Activated CD8-positive, alpha-beta memory T cell treated with anti-CD3 and anti-CD28 coated beads, Interleukin-2, amount 10 ng/mL, durations not matched to agents 7 days and 5 days (primary cell): ENCODE measurements at places on chromosomes 12 and 14. TPM values are rescaled to one million over a fixed set of nuclear protein-coding genes. Genes with fewer than 3 reads are reported as not detected.

DNA sequence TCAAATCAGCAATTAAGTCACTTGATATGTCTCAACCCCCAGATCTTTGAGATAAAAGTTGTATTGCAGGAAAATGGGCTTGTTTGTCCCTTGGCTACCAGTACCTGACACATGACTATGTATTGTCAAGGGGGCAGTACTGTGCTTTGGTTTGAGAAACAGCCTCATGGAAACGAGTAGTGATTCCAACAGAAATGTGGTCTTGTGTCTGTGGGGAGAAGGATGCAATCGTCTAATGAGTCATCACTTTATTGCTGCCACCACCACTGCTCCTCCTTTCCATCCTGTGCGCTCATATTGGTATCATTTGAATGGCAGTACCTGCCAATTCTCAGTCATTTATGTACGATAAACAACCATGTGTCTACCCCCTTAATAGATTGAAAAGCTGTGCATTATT lies 72.8 kb upstream of the ARHGAP5 start:
- no peak overlapping the region for H3K27ac ChIP-seq
- no peaks in the 10 kb centered on the region for H3K36me3 ChIP-seq

DNA sequence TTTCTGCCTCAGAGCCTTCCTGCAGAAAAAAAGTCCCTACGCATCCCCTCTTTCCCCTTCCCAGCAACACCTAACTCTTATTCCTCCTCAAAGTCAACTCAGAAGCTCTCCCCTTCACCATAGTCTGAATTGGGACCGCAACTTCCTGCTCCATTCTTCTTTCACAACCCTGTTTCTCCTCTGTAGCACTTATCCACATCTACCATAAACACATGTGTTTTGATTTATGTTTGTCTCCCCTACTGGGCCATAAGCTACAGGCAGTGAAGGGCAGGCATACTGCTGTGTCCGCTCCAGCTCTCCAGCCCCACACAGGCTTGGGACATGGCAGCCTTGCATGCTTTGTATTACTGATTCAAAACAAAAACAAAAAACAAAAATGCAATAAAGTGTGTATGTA lies 5.9 kb downstream of the SDR9C7 start:
- H3K27me3 ChIP-seq, result peaks cover 15% of the 10 kb centered on the region
- H3K27ac ChIP-seq, result no peak overlapping the region
- DNase-seq, result no peak
- no peak overlapping the region for H3K4me3 ChIP-seq

The MAP1LC3B2 gene
- 1.7 TPM for total RNA-seq

- H3K27ac ChIP-seq, result no peak overlapping the region
- no peaks in the 10 kb centered on the region for H3K27me3 ChIP-seq
- DNase-seq, result no peak
- peaks cover 11% of the 10 kb centered on the region for H3K4me1 ChIP-seq
- no peak overlapping the region for H3K4me3 ChIP-seq
Measured at GRCh38 chr14:92456215-92457015, 57.2 kb upstream of the RIN3 start.

The RFX4 gene
- total RNA-seq, result not detected

DNA sequence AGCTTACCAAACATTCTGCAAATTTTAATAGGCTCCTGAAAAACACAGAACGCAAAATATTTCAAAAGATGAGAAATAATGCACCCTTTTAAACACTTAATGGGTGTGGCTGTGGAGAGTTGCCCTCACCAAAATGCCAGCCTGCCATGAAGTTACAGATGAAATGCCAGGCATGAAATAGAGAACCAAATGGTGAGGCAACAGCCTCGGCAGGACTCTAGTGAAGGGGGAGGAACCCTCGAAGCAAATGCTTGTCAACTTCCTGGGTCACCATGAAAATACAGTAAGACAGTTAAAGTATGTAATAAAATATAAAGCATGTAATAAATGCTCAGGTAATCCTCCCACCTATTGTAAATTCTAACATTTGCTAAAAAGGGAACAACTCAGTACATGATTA lies 24.1 kb downstream of the DUSP16 start:
- H3K27me3 ChIP-seq, result no peaks in the 10 kb centered on the region
- H3K4me3 ChIP-seq, result no peak overlapping the region
- H3K27ac ChIP-seq, result no peak overlapping the region
- H3K36me3 ChIP-seq, result peaks cover 25% of the 10 kb centered on the region
- DNase-seq, result no peak

GRCh38 chr14:100159094-100159864 lies at the start of gene DEGS2:
Gene DEGS2, minus strand, starts transcription at chr14:100159645. Its CDS starts 58 bp downstream, at chr14:100159587.
- H3K27ac ChIP-seq, result no peak within 1 kb of the TSS
- H3K4me3 ChIP-seq, result peak within 1 kb of the TSS; percentile 46
- H3K27me3 ChIP-seq, result peaks cover 43% of the 10 kb centered on the region
- H3K36me3 ChIP-seq, result peaks cover 4% of the 10 kb centered on the region

GRCh38 chr12:473863-474577 lies 14.3 kb downstream of the B4GALNT3 start:
- peaks cover 17% of the 10 kb centered on the region for H3K27me3 ChIP-seq
- H3K36me3 ChIP-seq, result no peaks in the 10 kb centered on the region
- no peak for DNase-seq
- no peak overlapping the region for H3K27ac ChIP-seq
- peaks cover 12% of the 10 kb centered on the region for H3K4me1 ChIP-seq
